A549 (cell line): ENCODE measurements at places on chromosomes 2 and 18. TPM values are rescaled to one million over a fixed set of nuclear protein-coding genes. Genes with fewer than 3 reads are reported as not detected.

The LBX2 gene
- polyA plus RNA-seq, result 2.0 to 2.4 TPM (median 2.1 TPM) in 3 replicates

The IL36G gene
- polyA plus RNA-seq, result not detected in 3 replicates

The POTEJ gene
- 0.07 TPM in 1 of 3 replicates, not detected in the others for polyA plus RNA-seq

- DNase-seq, result no peak
Measured at GRCh38 chr2:88252646-88253045, 82.5 kb downstream of the THNSL2 start.

DNA sequence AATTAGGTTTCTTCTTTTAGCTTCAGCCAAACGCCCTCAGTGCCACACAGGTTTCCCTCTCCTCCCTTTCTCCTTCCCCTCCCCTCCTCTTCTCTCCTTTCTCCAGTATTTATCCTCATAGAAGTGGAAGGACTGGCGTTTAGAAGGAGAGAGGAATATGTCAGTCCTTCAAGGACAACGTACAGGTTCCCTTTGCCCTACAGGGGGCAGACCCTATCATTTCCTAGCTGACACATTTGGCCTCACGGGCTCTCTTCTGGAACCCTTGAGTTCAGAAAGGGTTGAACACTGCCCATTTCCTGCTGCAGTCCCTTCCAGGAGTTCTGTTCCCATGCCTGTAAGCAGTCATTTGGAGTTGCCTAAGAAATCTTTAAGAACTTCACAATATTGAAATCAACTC, 46.1 kb downstream of the CDCA7 start:
- no peak for DNase-seq
